ENCODE measurements at places on chromosomes 12 and 14.

- DNase-seq = no peak
Measured at GRCh38 chr14:20846560-20846959, 43.9 kb upstream of the RNASE1 start.

DNA sequence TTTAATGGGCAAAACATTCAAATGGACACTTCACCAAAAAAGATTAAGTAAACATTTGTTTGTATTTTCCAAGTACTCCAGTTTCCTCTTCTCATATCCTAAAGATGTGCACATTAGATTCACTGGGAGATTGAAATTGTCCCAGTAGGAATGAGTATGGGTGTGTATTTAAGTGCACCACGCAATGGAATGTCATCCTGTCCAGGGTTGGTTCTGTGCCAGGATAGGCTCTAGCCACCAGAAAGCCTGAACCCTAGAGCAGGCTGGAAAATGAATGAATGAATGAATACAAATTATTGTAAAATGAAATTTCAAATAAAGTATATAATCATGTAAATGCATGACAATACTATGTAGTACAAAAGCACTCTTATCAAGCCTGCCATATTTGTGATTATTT is 14.0 kb downstream of the CEP83 start:
- no peak for DNase-seq

DNA sequence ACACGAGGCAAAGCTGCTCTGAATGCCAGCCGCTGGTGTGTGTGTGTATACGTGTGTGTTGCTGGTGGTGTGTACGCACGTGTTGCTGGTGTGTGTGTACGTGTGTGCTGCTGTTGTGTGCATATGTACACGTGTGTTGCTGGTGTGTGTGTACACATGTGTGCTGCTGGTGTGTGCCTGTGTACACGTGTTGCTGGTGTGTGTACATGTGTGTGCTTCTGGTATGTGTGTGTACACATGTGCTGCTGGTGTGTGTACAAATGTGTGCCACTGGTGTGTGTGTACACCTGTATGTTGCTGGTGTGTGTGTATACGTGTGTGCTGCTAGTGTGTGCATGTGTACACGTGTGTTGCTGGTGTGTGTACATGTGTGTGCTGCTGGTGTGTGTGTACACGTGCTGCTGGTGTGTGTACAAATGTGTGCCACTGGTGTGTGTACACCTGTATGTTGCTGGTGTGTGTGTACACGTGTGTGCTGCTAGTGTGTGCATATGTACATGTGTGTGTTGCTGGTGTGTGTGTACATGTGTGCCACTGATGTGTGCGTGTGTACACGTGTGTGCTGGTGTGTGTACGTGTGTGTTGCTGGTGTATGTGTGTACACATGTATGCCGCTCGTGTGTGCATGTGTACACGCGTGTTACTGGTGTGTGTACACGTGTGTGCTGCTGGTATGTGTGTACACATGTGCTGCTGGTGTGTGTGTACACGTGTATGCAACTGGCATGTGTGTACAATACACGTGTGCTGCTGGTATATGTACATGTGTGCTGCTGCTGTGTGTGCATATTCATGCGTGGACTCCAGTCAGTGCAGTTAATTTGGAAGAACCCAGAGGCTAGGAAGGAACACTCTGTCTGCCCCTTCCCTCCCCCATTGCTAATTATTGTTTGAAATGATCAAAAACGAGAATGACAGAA is 47.2 kb downstream of the CACNA2D4 start:
- no peak for DNase-seq

DNA sequence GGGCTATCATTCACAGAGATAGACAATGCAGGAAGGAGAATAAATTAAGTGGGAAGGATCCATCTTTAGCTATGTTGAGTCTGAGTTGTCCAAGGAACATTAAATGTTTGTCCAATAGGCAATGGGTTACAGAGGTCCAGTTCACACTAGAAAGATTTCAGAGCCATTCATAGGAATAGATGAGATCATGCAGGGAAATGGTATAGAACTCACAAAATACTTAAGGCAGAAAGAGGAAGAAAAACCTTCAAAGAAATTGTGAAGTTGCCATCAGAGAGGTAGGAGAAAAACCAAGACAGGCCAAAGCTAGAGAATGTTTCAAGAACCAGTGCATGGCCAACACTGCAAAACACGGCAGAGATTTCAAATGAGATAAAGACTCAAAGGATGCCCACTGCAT is 94.1 kb downstream of the PHLDA1 start:
- no peak for DNase-seq

GRCh38 chr12:5783289-5783920 is 161.7 kb downstream of the ANO2 start:
- no peak for DNase-seq

All from hippocampal formation (tissue), 2 donors.